ENCODE measurements at places on chromosomes 5 and 9. TPM values are rescaled to one million over a fixed set of nuclear protein-coding genes. Genes with fewer than 3 reads are reported as not detected.

GRCh38 chr5:115685490-115685889 lies 59.7 kb upstream of the TMED7 start:
- no peaks in the 10 kb centered on the region for H3K4me1 ChIP-seq
- H3K27me3 ChIP-seq, result no peaks in the 10 kb centered on the region
- H3K4me3 ChIP-seq, result no peak overlapping the region
- H3K27ac ChIP-seq, result no peak overlapping the region
- no peak for DNase-seq
- no peaks in the 10 kb centered on the region for H3K36me3 ChIP-seq

DNA sequence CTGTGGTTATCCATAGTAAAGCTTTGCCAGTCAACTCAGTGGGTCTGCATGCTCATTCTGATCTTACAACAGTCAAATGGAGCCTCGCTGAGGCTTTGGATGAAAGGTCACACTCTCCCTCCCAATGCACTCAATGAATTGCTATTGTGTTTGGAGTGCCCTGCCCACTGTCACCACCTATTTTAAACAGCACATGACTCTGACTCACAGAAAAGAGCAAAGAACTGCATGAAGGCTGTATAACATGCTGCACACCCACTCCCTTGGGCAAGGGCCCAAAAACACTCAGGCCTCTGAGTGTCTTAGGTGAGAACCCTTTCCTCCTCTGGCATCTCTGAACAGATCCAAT lies 118.7 kb upstream of the CCDC112 start:
- H3K36me3 ChIP-seq, result no peaks in the 10 kb centered on the region
- no peaks in the 10 kb centered on the region for H3K27me3 ChIP-seq
- no peak for DNase-seq
- no peaks in the 10 kb centered on the region for H3K4me1 ChIP-seq

GRCh38 chr5:149175346-149176105 lies 34.2 kb downstream of the ABLIM3 start:
- H3K27me3 ChIP-seq, result no peaks in the 10 kb centered on the region
- DNase-seq, result no peak
- H3K4me3 ChIP-seq, result no peak overlapping the region
- no peaks in the 10 kb centered on the region for H3K4me1 ChIP-seq
- H3K36me3 ChIP-seq, result no peaks in the 10 kb centered on the region

GRCh38 chr9:97737429-97737828 lies 40.3 kb upstream of the XPA start:
- no peak overlapping the region for H3K4me3 ChIP-seq
- no peaks in the 10 kb centered on the region for H3K36me3 ChIP-seq
- DNase-seq, result no peak
- no peak overlapping the region for H3K27ac ChIP-seq
- peaks cover 6% of the 10 kb centered on the region for H3K27me3 ChIP-seq

DNA sequence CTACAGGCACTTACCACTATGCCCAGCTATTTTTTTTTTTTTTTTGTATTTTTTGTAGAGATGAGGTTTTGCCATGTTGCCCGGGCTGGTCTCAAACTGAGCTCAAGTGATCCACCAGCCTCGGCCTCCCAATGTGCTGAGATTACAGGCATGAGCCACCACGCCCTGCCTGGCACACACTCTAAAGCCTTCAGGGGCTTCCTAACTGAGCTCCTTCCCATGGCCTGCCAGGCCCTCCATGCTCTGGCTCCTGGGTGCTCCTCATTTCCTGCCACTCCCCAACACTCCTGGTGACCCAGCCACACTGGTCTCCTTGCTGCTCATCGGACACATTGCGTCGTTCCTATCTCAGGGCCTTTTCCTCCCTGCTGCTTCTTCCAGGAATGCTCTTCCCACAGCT lies 61.5 kb downstream of the CARTPT start:
- no peak overlapping the region for H3K4me3 ChIP-seq
- DNase-seq, result no peak
- no peaks in the 10 kb centered on the region for H3K27me3 ChIP-seq
- H3K36me3 ChIP-seq, result no peaks in the 10 kb centered on the region
- no peak overlapping the region for H3K27ac ChIP-seq

DNA sequence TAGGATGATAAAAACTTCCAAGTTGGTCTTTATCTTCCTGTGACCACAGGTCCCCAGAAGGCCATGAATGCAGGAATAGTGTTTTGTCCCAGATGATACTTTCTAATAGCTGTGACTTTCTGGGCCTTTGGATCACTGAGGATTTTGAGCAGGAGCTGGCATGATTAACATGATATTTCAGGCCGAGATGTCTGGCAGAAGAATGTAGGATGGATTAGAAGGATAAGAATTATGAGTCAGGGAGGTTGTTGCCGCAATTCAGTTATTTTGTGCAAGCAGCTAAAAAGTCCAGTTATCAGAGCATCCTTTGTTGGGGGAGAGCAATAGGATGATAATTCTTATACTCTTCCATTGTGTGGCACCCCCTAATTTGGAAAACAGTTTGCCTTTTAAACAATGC lies 189.7 kb downstream of the PSAT1 start:
- H3K36me3 ChIP-seq, result no peaks in the 10 kb centered on the region
- DNase-seq, result no peak
- no peak overlapping the region for H3K4me3 ChIP-seq
- H3K27ac ChIP-seq, result no peak overlapping the region
- no peaks in the 10 kb centered on the region for H3K27me3 ChIP-seq

- H3K4me3 ChIP-seq, result no peak overlapping the region
- H3K36me3 ChIP-seq, result no peaks in the 10 kb centered on the region
- H3K27me3 ChIP-seq, result no peaks in the 10 kb centered on the region
- no peak overlapping the region for H3K27ac ChIP-seq
- DNase-seq, result no peak
These were observed 292.3 kb upstream of the WWC1 start for GRCh38 chr5:167999182-167999581.

- H3K4me1 ChIP-seq, result no peaks in the 10 kb centered on the region
- H3K36me3 ChIP-seq, result no peaks in the 10 kb centered on the region
- H3K27ac ChIP-seq, result no peak overlapping the region
- H3K27me3 ChIP-seq, result no peaks in the 10 kb centered on the region
- H3K4me3 ChIP-seq, result no peak overlapping the region
These were observed 84.1 kb upstream of the DMRT1 start for GRCh38 chr9:757246-757881.

- H3K4me3 ChIP-seq, result no peak overlapping the region
- H3K4me1 ChIP-seq, result no peaks in the 10 kb centered on the region
- no peaks in the 10 kb centered on the region for H3K36me3 ChIP-seq
- DNase-seq, result no peak
- H3K27me3 ChIP-seq, result no peaks in the 10 kb centered on the region
These were observed 1.8 kb downstream of the RANBP17 start for GRCh38 chr5:170863646-170864045.

DNA sequence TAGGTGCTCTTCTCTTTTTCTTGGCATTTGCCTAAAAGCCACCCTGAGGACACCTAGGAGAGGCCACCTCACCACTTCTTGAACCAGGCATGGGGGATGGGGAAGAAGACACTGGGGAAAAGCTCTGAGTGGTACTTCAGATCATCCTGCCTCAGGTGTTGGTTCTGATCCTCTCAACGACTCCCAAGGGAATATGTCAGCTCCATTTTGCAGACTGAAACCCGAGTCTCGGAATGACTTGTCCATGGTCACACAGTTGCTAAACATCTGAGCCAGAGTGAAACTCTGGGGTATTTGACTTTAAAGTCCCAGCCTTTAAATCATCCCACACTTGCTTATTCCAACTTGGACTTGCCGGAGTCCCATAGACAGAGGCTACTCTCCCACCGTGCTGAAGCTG lies 120.6 kb upstream of the GABRP start:
- no peaks in the 10 kb centered on the region for H3K36me3 ChIP-seq
- no peak overlapping the region for H3K4me3 ChIP-seq
- no peak for DNase-seq
- H3K27ac ChIP-seq, result no peak overlapping the region
- no peaks in the 10 kb centered on the region for H3K27me3 ChIP-seq
- no peaks in the 10 kb centered on the region for H3K4me1 ChIP-seq

GRCh38 chr9:124210697-124211096 lies 47.1 kb upstream of the NEK6 start:
- no peak overlapping the region for H3K27ac ChIP-seq
- DNase-seq, result no peak
- H3K27me3 ChIP-seq, result no peaks in the 10 kb centered on the region

Gene RNF183
- not detected for total RNA-seq

Gene HAVCR2
- 5.5 TPM for total RNA-seq

Gene SCGB3A2
- total RNA-seq, result not detected

Gene CMYA5
- 0.15 TPM for total RNA-seq

Gene CCDC152
- 6.1 TPM for total RNA-seq

All from naive thymus-derived CD4-positive, alpha-beta T cell (primary cell).